NCI-H2081 treated with DMSO at 0.1 percent for 48 hours (cell line): ENCODE measurements at places on chromosomes 5 and 9.

DNA sequence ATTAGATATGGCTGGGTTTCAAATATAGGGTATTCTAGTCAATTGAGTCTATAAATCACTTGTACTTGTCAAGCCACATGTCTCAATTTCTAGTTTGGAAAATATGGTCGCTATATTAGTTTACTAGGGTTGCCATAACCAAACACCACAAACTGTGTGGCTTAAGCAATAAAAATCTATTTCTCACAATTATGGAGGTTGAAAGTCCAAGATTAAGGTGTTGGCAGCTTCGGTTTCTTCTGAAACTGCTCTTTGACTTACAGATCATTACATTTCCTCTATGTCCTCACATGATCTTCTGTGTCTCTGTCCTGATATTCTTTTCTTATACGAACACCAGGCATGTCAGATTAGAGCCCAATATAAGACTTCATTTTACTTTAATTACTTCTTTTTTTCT lies 55.8 kb upstream of the BASP1 start:
- no peak for DNase-seq

DNA sequence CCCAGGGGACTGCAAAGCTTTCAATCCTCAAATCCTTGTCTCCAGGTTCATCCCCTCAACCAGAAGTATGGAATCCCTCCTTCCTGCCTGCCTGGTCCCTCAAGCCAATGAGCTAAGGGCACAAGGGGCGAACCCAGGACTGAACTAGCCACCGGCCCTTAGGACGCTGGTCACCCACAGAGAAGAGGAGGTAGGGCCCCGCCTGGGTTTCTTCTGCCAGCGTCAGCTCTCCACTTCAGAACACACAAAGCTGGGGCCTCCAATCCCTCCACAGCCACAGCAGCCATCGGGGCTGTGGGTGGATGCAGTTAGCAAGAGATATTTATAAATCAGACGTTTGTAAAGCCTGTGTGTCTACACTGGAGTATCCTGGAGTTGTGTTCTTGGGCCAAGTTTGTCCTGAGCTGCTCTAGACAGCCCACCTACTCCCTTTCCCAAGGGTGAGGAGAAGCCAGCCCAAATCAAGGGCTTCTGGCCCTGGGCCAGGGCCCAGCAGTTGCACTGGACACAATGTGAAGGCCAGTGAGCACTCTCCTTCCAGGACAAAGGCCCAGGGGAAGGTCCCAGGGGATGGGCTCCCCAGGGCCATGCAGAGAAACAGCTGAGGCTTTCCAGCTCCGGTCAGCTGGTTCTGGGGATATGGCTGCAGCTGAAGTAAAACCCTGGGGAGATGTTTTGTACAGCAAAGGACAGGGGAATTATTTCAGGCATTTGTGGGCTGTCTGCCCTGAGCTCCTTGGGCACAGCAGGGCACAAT lies 18.9 kb downstream of the AMBP start:
- DNase-seq: no peak

DNA sequence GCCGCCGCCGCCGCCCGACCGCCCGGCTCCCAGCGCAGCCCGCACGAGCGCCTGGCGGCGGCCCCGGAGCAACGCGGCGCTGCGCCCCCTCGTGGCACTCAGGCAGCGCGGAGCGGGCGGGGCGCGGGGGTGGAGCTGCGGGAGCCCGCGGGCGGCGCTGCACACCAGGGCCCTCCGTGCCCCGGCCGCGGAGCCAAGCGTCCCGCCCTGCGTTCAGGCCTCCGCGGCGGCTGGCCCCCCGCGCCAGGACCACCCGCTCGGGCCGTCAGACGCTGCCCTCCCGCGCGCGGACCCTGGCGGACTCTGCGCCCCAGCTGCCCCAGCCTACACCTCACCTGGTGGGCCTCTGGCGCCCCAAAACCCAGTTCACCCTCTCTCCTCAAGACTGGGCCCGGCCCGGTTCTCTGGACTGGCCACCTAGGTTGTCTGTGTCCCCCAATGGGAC lies at the start of gene RASGEF1C:
Gene RASGEF1C (minus strand): TSS at position 75 of the 445 bp plus-strand sequence. CDS start 71,159 bp downstream, outside the sequence.
- DNase-seq: no peak

DNA sequence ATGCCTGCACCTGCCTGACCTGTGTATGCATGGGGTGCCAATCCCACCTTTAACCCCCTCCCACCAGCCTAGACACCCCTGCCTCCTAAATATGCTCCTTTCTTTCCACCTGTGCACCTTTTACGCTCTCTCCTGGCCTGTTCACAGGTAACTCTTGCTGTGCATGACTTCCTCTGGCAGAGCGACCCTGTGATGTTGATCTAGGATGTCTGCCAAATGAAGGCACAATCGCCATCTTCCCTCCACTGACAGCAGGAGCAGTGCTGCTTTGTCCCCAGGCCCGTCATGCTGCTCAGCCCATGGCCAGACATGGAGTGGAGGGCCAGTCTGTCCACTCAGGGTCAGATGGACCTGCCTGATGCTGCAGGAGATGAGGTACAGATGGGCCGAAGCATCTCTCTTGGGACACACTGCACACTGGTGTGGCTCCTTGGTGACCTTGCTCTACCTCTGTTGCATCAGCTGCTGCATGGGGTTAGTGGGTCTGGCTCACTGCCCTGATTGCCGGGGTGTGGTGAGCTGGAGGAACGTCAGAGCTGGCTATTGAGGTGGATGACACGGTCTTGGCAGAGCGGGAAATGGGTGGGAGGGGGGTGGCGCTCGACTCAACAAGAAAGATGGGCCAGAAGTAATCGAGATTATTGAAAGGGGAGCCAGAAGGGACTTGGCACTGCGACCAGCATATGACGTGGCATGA lies 101.7 kb upstream of the PITX1 start:
- DNase-seq: peak; percentile 20
